ENCODE measurements at places on chromosomes 1 and 21.

GRCh38 chr1:16246961-16247360 lies 10.0 kb upstream of the CPLANE2 start:
- no peak for DNase-seq

GRCh38 chr21:33041981-33042380 lies 16.2 kb downstream of the OLIG2 start:
- no peak for DNase-seq

GRCh38 chr21:44533121-44533890 lies 6.7 kb downstream of the KRTAP10-1 start:
- DNase-seq, result no peak

DNA sequence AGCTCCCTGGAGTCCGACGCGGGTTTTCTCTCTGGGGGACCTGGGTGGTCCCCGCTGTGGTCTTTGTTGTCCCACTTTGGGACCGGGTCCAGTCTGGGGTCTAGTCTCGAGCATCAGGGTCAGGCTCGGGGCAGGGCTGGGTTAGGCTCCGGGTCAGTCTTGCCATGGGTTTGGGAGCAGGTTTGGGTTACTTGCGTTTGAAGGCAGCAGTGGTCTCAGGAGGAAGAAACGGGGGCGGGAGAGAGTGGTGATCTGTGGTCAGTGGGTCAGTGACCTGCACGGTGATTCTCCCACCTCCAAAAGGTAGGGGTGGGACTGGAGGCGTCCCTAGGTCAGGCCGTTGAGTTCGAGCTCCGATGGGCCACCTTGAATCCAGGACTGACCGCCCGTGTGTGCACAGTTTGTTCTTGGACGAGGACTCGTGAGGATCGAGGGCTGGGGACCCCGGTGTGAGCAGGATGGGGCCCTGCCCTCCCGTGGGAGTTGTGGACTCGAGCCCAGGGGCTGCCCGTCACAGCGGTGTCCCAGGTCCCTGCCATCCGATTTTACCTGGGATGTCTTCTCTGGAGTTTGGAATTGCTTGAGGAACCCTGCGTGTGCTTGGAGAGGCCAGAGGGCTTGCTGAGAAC lies 2.3 kb downstream of the B3GALT6 start:
- no peak for DNase-seq
